D721Med (cell line): ENCODE measurements at places on chromosomes 2 and 18.

GRCh38 chr2:43941966-43942365 is 53.8 kb downstream of the LRPPRC start:
- no peak for DNase-seq

- DNase-seq, result no peak
Observed at GRCh38 chr2:241563981-241564595, 5.5 kb downstream of the BOK start.

- no peak for DNase-seq
Observed at GRCh38 chr18:7548721-7549120, 18.4 kb upstream of the PTPRM start.

DNA sequence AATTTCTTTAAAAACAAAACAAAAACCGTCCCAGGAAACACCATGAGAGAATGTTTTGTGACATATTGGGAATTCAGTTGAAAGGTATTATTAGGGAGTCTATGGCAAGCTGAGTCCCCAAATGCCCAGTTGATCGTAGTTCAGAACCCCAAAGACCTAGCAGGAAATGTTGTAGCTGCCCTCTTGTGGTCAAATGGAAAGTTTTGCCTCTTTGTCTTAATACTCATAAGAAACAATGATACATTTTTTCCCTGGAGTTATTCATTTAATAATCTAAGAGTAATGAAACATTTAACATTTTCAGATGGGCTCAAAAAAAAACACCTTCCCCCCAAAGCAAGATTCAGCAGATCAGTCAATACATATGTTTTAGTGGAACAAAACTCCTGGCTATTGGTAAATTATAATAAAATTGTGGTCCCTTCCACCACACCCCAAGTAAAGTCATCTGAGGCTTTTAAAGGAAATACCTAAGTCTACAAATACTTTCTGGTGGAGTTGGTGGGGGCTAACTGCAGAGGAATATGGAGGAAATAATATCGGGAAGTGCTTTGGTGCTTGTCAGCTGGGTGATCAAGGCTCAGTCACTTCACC is 37.8 kb upstream of the EFEMP1 start:
- no peak for DNase-seq

DNA sequence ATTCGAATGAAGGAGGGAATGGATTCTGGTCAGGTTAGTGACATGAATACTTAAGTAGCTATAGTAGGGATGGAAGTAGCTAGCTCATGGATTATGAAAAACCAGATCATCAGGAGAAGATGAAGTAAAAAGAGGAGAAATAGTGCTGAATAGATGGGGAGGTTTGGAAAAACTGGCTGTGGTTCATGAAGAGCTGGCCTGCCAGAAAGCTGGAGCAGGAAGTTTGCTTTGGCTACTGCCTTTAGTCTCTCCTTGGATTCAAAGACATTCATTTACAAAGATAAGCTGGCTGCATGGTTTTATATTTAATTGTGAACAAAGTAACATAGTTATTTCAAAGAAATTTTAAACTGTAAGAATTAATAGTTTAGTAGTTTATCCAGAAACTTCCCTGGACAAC is 567.0 kb downstream of the RIT2 start:
- no peak for DNase-seq

- no peak for DNase-seq
Observed at GRCh38 chr2:68767031-68767961, 32.7 kb downstream of the ARHGAP25 start.

- DNase-seq, result no peak
Observed at GRCh38 chr2:145800151-145801091, 1280.5 kb upstream of the ZEB2 start.

- no peak for DNase-seq
Observed at GRCh38 chr2:8694737-8695136, 12.9 kb downstream of the ID2 start.

- no peak for DNase-seq
Observed at GRCh38 chr18:8987241-8987640, 115.3 kb upstream of the NDUFV2 start.

- no peak for DNase-seq
Observed at GRCh38 chr2:231413921-231414476, 18.5 kb downstream of the B3GNT7 start.

DNA sequence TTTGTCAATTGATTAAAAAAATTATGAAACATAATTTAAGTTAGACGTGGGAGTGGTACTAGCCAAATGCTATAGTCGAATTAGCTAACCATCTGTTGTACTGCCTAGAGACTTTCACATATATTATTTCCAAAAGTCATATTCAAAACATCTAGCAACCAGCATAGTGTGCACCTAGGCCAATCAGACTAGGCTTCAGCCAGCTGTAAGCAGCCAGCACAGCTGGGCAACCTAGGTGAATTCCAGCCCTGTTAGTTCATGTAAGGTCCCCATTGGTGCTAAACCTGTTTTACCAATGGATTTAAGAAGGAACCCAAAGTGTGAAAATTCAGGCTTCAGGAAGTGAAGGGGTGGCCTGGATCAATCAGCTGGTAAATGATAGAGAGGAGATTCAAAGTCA is 144.3 kb downstream of the BCL2 start:
- DNase-seq, result no peak

DNA sequence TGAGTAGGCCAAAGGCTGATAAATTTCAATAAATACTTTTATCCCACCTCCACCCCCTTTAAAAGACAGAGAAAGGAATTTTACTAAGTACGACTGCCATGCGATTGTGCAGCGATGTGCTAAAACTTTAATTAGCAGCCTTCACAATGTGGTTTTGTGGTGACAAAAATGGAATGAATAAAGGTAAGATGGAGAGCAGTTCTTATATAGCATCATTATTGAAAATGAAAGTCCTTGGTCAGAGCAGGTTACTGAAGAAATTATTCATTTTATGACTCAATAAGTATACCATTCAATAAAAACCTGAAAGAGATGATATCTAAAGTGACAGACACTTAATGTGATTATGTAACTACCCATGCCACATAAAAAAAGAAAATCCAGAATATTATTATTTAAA is 33.2 kb upstream of the MTIF2 start:
- DNase-seq, result no peak

GRCh38 chr2:29607038-29607420 is 314.4 kb downstream of the ALK start:
- DNase-seq, result no peak
